ENCODE measurements at places on chromosomes 1 and 21.

GRCh38 chr1:15584489-15585363 lies at the start of gene AGMAT:
Gene AGMAT (minus strand): TSS chr1:15585051. CDS start chr1:15584967, 84 bp downstream.
- peak; percentile 46 for DNase-seq

DNA sequence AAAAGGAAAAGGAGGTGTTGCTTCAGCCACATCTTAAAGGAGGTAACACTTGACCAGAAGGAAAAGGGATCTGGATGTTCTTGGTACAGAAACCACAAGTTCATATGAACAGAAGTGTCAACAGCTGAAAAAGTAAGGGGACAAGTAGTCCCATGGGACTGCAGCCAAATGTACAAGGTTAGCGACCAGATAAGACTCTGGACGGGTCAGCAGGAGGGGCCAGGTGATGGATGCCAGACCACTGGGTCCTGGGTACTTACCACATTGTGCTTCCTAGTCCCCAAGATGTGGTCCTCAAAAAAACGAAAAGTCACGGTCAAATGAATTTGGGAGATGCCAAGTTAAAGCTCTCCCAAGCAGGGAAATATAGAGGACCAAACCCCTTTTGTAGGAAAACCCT lies 16.6 kb upstream of the BMP8A start:
- DNase-seq: no peak

DNA sequence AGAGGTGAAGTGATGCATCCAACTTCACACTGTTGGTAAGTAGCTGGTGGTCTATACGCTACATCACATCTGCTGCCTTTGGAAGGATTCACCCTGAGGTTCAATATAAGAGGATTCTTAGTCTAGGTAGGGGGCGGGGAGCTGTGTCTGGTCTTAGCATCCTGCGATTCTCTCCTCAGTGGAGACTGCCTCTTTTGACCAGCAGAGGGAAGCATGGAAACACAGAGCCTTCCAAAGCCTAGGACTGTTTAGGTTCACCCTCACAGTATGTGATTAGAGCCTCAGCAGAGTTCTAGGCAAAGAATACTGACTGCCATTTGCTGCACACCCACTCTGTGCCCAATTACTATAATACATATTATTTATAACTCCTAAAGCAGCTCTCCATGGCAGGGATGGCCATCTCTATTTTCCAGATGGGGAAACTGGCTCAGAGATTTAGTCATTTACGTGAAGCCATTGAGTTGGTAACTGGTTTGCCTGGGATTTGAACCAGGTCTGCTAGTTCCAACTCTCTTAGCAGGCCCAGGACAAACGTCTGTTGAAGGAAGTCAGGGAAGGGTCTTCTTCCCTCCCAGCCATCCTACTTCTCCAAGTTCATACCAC lies 28.9 kb upstream of the EFCAB14 start:
- no peak for DNase-seq

DNA sequence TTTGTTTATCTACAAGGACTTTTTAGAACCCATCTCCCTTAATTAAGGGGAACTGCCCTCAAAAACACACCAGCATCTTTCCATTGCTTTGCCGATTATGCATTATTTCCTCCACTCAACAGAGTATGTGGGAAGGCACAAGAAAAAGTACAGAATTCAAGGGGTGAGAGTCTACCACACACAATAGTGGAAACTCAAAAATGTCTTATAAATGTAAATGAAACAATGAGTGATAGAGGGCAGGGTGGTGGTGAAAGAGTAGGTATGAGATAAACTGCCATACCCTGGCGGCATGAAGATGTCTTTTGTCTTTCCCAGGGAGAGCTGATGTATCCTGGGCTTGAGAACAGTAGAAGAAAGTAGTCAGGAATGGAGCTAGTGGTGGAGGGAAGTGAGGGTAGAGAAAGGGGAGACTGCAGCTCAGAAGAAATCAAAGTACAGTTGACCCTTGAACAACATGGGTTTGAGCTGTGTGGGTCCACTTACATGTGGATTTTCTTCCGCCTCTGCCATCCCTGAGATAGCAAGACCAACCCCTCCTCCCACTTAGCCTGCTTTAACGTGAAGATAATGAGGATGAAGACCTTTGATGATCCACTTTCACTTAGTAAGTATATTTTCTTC lies 24.4 kb downstream of the CD58 start:
- no peak for DNase-seq

DNA sequence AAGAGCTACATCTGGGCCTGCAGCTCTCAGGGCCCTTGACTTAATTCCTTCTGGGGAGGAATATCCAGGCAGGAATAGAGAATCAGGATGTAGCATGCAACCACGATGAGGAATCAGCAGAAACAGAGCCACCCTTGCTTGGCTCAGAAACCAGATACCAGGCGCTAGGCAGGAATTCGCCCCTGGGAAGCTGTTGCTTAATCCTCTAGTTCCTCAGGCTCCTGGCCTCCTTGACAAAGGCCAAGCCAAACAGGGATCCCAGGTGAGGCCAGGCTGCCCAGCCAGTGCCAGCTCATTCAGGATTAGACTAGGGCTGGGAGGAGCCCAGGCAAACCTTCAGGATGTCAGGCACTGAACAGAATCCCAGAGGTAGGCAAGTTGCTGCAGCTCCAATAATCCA lies 48.2 kb upstream of the IRF2BP2 start:
- no peak for DNase-seq
